Mesendoderm (in vitro differentiated cells): ENCODE measurements at places on chromosomes 7 and 10.

- H3K27me3 ChIP-seq, result no peaks in the 10 kb centered on the region
- DNase-seq, result peak; percentile 83
- H3K4me1 ChIP-seq, result peaks cover 6% of the 10 kb centered on the region
- no peak overlapping the region for H3K27ac ChIP-seq
- no peaks in the 10 kb centered on the region for H3K36me3 ChIP-seq
Measured at GRCh38 chr10:6580279-6581029, 378 bp upstream of the PRKCQ start.

- no peaks in the 10 kb centered on the region for H3K4me1 ChIP-seq
- no peak overlapping the region for H3K4me3 ChIP-seq
- H3K27me3 ChIP-seq, result no peaks in the 10 kb centered on the region
- H3K36me3 ChIP-seq, result no peaks in the 10 kb centered on the region
- DNase-seq, result no peak
Measured at GRCh38 chr7:5445981-5446594, 22.5 kb upstream of the TNRC18 start.

DNA sequence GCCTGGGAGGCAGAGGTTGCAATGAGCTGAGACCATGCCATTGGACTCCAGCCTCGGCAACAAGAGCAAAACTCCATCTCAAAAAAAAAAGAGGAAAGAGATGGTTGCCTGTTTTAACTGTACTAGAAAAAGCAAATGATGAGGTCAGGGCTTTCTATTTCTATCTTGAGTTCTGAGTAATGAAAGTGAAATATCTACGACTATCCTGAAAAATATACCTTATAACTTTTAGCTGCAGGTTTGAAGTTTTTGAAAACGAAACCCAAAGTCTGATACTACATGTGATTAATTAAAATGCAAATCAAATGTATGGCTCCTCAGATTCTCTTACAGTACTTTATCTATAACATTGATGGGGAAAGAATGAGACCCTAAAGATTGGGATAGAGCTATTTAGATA, 636.2 kb upstream of the LRRN3 start:
- H3K27ac ChIP-seq, result no peak overlapping the region
- no peaks in the 10 kb centered on the region for H3K4me1 ChIP-seq
- DNase-seq, result no peak
- no peak overlapping the region for H3K4me3 ChIP-seq
- no peaks in the 10 kb centered on the region for H3K27me3 ChIP-seq

- H3K4me1 ChIP-seq, result peaks cover 4% of the 10 kb centered on the region
- H3K36me3 ChIP-seq, result no peaks in the 10 kb centered on the region
- no peaks in the 10 kb centered on the region for H3K27me3 ChIP-seq
- no peak for DNase-seq
- no peak overlapping the region for H3K4me3 ChIP-seq
- no peak overlapping the region for H3K27ac ChIP-seq
Measured at GRCh38 chr7:129840757-129841156, 112.0 kb downstream of the UBE2H start.

DNA sequence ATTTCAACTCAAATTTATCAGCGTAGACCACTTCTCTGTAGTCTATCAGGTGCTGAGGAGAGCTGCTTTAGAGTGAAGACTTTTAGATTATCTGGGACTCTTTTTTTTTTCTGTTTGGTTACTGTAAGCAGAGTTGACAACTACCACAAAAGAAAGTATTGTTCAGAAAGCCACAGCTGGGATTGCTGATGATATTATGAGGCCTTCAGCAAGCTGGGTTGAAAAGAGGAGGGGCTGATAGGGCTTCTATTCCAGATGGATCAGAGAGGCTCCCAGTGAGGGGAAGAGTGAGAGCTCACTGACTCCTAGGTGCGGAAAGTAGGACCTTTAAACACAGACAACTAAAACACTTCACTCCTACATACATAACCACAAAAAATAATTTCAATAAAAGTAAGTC, 188.5 kb upstream of the FERD3L start:
- H3K4me1 ChIP-seq, result no peaks in the 10 kb centered on the region
- no peak overlapping the region for H3K4me3 ChIP-seq
- DNase-seq, result no peak
- H3K36me3 ChIP-seq, result no peaks in the 10 kb centered on the region
- H3K27ac ChIP-seq, result no peak overlapping the region

DNA sequence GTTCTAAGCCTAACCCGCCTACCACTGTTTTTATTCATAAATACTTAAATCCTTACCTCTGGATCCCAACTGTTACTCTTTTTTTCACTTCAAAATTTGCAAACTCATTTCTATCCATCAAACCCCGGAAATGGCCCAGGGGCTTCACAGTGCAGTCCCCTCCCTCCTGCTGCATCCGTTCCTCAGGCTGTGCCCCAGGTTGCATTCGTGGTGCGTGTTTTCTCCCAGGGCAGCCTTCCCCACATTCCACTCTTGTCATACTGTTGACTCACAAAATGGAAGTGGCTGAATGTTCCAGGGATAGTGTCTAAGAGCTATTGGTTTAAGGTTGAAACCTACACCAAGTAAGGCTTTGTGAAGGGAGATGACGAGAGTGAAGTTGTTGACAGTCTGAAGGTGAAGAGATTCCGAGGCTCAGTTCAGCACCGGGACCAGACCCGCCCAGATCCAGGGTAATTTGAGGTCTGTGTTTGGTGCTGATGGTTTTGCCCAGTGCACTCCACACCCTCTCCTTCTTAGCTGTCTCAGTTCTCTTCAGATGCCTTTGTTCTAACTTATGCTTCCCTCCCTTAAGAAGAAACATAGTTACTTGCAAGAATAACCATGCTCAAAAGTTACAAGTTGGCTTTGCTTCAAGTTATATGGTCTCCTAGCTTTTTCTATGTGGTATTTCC, 7.7 kb downstream of the INSIG1 start:
- no peak for DNase-seq
- no peak overlapping the region for H3K27ac ChIP-seq
- no peaks in the 10 kb centered on the region for H3K27me3 ChIP-seq
- no peak overlapping the region for H3K4me3 ChIP-seq

DNA sequence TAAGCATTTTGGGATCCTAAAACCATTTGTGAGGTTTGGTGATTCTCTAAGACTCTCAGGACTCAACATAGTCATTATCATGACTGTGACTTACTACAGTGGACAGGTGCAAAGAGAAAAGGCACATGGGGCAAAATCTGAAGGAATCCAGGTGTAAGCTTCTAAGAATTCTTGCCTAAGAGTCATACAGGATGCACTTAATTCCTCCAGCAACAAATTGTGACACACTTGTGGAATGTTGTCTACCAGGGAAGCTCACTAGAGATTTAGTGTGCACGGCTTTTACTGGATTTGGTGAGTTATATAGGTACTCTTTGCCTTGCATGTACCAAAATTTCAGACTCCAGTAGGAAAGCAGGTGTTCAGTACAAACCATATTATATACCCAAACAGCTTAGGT, 47.9 kb downstream of the WAC start:
- H3K4me3 ChIP-seq, result no peak overlapping the region
- no peaks in the 10 kb centered on the region for H3K27me3 ChIP-seq
- no peaks in the 10 kb centered on the region for H3K36me3 ChIP-seq
- H3K4me1 ChIP-seq, result no peaks in the 10 kb centered on the region

GRCh38 chr10:31792745-31793144, 135.9 kb downstream of the ARHGAP12 start:
- H3K4me3 ChIP-seq, result no peak overlapping the region
- H3K27ac ChIP-seq, result no peak overlapping the region
- no peaks in the 10 kb centered on the region for H3K27me3 ChIP-seq

DNA sequence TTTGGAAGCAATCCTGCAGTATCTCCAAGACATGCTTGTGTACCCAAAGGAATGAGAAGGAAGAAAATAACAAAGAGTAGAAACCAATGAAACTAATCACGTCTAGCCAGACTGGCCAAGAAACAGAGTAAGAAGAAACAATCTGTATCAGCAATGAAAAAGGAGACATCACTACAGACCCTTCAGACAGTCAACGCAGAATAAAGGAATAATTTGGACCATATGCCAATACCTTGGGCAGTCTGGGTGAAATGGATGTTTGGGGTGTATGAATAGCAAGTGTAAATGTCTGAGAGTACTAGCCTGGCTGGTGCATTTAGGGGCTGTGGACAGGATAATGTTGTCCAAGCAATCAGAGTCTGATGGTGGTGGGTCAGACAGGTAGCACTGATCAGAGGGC, 61.1 kb downstream of the SLC29A4 start:
- H3K27ac ChIP-seq, result no peak overlapping the region
- DNase-seq, result no peak

DNA sequence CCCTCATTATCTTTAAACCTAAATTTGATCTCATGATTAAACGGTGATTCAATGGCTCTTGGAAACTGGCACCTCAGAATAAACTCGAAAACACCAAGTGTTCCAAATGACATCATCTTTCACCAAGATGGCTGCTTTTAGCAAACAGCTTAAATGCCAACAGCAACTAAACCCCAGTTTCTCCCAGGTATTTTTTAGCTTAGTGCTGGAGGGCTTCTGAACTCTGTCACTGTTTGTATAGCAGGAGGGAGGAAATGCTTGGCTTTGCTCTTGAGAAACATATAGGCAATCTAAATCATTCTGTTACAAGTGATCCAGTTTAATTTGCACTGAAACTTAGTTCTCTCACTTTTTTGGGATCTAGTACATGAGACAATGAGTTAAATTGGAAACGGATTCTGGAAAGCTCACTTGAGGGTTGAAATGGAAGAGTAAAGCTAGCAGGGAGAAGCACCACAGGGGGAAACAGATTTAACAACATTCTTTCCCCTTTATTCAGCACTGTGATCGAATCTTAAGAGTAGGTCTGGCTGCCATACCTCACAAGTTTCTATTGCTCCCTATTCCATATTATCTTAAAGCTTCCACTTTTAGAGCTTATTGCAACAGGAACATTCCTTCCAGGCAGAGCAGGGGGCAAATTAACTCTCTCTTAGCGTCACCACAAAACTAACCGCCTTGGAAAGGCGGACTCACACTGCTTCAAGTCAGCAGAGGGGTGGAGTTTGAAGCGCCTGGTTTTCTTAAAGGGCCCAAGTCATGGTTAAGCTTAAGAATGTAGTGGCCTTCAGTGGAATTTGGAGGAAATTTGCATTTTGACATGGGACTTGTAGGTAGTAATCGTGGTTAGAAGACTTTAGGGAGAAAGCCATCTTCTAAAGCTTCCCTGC, 1.8 kb upstream of the CCDC6 start:
- peak overlapping the region; percentile 95 for H3K27ac ChIP-seq
- no peaks in the 10 kb centered on the region for H3K27me3 ChIP-seq
- peaks cover 7% of the 10 kb centered on the region for H3K4me1 ChIP-seq
- H3K4me3 ChIP-seq, result no peak overlapping the region
- no peaks in the 10 kb centered on the region for H3K36me3 ChIP-seq
- DNase-seq, result peak; percentile 99

GRCh38 chr10:101060951-101061623, 702 bp upstream of the KAZALD1 start:
- H3K4me1 ChIP-seq, result peaks cover 13% of the 10 kb centered on the region
- H3K27ac ChIP-seq, result peak overlapping the region; percentile 85
- peaks cover 32% of the 10 kb centered on the region for H3K27me3 ChIP-seq
- DNase-seq, result peak; percentile 97
- H3K4me3 ChIP-seq, result peak overlapping the region; percentile 99
- H3K36me3 ChIP-seq, result peaks cover 2% of the 10 kb centered on the region

DNA sequence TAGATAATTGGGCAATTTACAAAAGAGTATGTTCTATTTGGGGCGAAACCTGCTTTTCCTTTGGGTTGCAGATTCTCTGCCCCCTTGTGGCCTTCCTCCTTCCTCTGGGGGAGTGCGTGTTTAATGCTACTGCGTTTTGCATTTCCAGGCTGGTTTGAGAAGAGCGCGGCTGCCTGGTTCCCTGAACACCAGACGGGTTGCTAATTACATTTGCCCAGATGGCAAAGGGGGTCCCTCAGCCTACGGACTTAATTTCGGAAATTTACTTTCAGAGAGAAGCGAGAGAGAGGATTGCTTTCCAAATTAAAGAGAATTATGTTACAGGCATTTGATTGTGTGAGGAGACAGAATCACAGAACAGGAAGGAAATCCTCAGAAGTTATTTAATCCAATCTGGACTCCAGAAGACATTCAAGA, 91.9 kb upstream of the JAZF1 start:
- no peaks in the 10 kb centered on the region for H3K27me3 ChIP-seq
- no peak overlapping the region for H3K4me3 ChIP-seq
- DNase-seq, result peak; percentile 76
- no peak overlapping the region for H3K27ac ChIP-seq
- no peaks in the 10 kb centered on the region for H3K4me1 ChIP-seq
- no peaks in the 10 kb centered on the region for H3K36me3 ChIP-seq

DNA sequence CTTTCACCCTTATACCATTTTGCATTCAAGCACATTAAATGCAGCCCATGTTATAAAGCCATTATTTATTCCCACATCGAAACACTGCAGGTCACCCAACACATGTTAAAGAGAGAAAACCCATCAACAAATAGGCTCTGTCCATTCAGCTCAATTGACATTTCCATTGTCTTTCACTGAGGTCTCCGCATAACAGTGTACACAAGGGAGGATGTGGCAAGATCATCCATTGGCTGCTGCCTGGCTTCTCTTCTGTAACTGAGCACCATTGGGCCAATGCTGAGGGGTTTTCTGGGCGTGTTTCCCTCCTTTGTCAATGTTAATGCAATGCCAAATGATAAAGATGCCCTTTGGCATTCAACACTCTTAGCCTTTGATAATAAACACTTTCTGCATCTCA, 278.1 kb upstream of the SP4 start:
- no peak for DNase-seq
- H3K27me3 ChIP-seq, result no peaks in the 10 kb centered on the region
- H3K36me3 ChIP-seq, result no peaks in the 10 kb centered on the region
- H3K4me1 ChIP-seq, result no peaks in the 10 kb centered on the region

GRCh38 chr7:79090543-79090942, 362.9 kb downstream of the MAGI2 start:
- no peaks in the 10 kb centered on the region for H3K27me3 ChIP-seq
- no peaks in the 10 kb centered on the region for H3K36me3 ChIP-seq
- no peak overlapping the region for H3K4me3 ChIP-seq
- no peak overlapping the region for H3K27ac ChIP-seq

DNA sequence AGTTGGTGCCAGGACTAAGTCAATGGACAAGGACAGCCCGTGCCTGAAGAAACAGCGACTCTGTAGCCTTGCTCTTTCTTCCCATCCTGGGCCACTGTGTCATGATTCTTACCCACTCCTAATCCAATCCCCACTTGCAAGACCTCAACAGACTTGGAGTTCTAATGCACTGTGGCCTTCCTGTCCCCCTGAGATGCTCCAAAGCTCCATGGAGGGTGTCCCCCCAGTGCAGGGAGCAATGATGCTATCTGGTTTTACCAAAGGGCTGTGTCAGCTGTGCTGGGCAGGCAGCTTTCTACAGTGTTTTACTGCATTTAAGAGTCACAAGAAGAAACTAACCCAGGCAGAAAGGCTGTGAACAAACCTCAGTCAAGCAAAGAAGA, 108.1 kb downstream of the PRKAG2 start:
- H3K27me3 ChIP-seq, result no peaks in the 10 kb centered on the region
- no peak overlapping the region for H3K4me3 ChIP-seq
- H3K36me3 ChIP-seq, result no peaks in the 10 kb centered on the region
- H3K4me1 ChIP-seq, result no peaks in the 10 kb centered on the region
- no peak for DNase-seq
- no peak overlapping the region for H3K27ac ChIP-seq

GRCh38 chr7:94245500-94245899, 149.2 kb upstream of the COL1A2 start:
- no peak overlapping the region for H3K4me3 ChIP-seq
- no peaks in the 10 kb centered on the region for H3K27me3 ChIP-seq
- no peaks in the 10 kb centered on the region for H3K36me3 ChIP-seq
- DNase-seq, result no peak
